ENCODE measurements at places on chromosomes 1 and 21.

GRCh38 chr21:14403681-14404318 is 20.9 kb upstream of the HSPA13 start:
- peak; percentile 50 for DNase-seq

- peak; percentile 83 for DNase-seq
These were observed 18.8 kb upstream of the SCCPDH start for GRCh38 chr1:246705368-246705767.

DNA sequence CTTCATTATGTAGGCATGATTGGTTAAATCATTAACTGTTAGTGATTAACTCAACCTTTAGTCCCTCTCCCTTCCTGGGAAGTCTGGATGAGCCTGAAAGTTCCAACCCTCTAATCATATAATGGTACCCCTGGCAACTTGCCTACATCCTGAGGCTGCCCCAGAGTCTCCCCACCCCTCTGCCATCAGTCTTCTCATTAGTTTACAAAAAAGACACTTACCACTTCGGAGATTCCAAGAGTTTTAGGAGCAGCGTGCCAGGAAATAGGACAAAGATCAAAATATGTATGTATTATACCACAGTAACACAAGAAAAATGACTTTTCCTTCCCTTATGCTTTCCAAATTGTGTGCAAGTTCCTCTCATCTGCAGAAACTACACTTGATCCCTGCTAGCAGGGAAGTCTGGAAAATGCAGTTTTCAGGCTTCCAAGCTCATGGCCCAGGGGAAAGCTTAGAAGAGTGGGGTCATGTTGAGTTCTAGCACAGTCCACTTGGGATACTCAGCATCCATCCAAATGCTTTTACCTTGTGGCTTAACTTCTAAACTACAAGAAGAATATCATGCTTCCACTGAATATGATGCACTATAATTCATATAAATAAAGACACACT is 64.6 kb upstream of the PPIH start:
- no peak for DNase-seq

DNA sequence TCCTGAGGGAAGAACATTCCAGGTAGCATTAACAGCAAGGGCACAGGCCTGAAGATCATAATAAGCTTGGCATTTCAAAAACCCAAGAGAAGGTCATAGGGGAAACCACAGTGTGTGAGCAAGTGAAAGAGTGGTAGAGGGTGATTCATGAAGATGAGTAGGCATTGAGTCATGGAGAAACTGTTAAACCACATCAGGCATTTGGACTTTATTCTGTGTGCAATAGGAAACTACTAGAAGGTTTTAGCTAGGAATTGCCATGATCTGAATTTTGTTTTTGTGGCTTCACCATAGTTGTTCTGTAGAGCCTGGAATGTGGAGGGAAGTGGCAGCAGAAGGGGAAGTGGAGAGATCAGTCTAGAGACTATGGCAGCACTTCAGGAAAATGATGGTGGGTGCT is 359.0 kb upstream of the PTBP2 start:
- peak; percentile 85 for DNase-seq

- no peak for DNase-seq
These were observed 44.6 kb downstream of the WDR4 start for GRCh38 chr21:42834726-42835191.

Data from GM03348 (cell line).